ENCODE measurements at places on chromosomes 2 and 18.
A peak's percentile ranks its signal among the peaks of the same experiment; 100 is the strongest.

DNA sequence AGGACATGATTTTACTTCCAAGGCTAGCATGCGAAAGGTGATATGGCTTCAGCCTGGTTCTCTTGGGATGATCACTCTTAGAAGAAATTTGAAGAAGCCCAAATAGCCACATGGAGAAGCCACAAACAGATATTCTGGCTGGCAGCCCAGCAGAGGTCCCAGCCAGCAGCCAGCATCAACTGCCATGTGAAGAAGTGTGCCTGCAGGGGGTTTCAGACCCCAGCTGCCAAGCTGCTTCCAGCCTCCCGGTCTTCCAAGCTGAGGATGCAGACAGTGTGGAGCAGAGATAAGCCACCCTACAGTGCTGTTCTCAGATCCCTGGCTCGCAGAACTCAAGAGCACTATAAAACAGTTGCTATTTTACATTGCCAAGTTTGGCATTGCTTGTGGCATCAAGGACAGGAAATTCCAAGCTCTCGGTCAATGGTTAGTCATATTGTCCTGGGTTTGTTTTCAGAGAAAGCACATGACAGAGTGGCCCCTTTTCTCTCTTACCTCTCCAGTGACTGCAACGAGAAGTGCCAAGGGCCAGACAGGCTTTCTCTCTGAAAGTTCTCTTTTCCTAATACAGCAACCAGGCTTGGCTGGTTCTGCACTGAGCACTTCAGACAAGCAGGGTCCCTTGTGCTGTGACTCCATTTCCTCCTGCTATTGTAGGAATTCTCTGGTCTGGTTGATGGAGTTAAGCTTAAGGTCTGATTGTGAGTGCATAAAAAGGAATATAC lies 223.7 kb downstream of the ANKRD30B start:
- no peak for DNase-seq

- DNase-seq, result no peak
Observed at GRCh38 chr2:227720680-227721079, 2.9 kb upstream of the SLC19A3 start.

DNA sequence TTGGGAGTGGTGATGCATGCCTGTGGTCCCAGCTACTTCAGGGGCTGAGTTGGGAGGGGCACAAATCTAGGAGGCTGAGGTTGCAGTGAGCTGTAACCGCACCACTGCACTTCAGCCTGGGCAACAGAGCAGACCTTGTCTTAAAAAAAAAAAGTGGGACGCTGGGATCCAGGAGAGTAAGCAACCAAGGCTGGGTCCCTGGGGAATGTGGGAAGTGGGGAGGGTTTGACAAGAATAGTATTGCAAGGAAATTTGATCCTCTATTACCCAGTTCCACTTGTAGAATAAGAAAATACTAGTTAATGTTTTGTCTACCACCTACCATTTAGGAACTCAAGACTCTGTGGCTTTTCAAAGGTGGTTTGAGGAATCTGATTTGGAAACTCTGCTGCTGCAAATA lies 21.1 kb upstream of the DYTN start:
- no peak for DNase-seq

- no peak for DNase-seq
Observed at GRCh38 chr2:171102802-171103201, 57.9 kb downstream of the TLK1 start.

DNA sequence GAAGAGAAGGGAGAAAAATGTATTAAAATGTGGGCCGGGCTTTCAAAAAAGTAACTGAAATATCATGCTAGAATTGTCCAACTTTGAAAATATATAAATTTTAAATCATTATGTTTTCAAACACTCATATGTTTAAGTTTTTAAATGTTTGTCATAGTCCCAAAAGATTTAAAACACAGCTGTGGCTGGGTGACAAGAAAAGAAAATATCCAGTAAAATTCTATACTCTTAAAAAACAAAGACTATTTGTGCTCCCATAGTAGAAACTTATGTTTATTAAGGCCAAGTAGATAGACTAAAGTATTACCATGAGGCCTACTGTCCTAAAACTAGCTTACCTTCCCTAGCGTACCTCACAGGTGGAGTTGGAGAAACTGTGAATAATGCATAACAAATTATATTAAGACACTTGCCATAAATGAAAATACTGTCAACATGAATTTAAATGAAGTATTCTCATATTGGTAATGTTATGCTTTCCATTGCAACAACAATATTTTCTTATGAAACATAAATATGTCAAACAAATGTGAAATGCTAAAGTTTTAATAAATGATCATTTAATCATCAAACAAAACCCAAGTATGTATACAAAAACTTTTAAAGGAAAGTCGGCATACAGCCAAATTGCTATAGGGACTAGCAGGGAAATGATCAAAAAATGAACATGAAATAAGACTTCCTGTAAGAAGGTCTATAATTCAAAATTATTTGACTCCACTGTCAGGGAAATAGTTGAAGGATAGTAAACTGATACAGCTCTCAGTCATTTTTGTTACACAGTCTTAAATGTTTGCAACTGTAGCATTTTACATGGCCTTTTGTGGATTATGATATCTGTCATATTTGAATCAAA lies 13.4 kb downstream of the MEIS1 start:
- DNase-seq, result no peak

GRCh38 chr2:121005453-121005852 lies 269.8 kb downstream of the GLI2 start:
- no peak for DNase-seq

DNA sequence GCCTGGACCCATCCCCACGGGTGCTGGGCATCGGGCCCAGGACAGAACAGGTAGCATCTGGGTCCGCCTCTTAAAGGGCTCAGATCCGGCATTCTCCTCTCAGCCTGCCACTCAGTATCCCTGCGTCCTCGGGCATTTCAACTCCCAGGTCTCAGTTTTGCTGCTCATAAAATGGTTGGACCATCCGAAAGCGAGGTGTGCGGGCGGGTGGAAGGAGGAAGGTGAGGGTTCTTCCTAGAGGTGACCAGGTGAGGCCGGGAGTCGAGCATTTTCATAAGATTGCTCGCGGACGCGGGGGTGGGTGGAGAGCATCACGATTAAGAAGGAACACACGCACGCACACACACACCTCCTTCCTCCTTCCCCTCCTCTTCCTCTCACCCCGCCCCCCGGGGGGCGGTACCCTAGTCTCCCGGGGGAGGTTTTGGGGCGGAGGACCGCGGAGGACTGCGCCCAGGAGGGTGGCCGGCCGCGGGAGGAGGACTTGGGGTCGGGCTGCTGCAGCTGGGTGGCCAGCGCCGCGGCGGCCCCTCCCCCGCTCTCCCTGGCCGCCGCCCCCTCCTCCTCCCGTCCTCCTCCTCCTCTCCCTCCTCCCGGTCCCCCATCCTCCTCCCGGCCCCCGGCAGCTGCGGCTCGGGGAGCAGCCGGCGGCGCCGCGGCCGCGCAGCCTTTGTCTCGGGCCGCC lies 97.9 kb upstream of the GPR45 start:
- peak; percentile 8 for DNase-seq

DNA sequence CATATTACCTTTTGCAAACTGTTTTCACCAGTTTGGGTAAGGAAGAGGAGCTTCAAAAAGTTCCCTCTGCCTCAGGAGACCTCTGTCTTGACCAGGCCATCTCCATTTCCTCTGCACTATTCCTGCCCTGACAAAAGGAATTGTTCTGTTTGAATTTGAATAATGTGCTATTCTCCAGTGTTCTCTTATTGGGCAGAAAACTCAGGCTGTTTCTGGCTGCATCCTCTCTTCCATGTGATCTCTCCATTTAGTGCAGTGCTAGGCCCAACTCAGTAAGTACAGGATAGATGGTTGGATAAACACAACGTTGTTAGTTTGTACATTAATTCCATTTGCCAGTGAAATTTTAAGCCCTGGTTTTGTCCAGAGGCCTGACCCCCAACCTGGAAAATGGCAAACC lies 102.2 kb upstream of the CELF4 start:
- no peak for DNase-seq

- no peak for DNase-seq
Observed at GRCh38 chr2:63755965-63756364, 85.7 kb upstream of the UGP2 start.

- no peak for DNase-seq
Observed at GRCh38 chr2:55598056-55598795, 19.2 kb downstream of the PPP4R3B start.

DNA sequence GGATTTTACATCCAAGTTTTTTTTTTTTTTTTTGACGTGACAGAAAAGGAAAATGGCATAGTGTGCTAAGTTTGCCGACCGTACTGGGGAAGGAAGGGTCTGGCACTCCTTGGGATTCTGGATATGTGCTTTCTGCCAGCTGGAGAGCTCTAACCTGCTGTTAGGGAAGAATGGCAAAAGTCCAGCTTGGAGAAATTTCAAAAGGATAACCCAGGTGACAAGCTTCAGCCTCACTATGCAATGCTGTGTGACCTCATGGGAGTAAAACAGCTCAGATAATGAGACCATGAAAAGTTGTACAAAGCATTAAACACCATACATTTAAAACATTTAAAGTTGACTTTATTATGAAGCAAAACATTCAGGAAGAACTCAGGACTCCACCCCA lies 10.3 kb upstream of the GPR45 start:
- no peak for DNase-seq

DNA sequence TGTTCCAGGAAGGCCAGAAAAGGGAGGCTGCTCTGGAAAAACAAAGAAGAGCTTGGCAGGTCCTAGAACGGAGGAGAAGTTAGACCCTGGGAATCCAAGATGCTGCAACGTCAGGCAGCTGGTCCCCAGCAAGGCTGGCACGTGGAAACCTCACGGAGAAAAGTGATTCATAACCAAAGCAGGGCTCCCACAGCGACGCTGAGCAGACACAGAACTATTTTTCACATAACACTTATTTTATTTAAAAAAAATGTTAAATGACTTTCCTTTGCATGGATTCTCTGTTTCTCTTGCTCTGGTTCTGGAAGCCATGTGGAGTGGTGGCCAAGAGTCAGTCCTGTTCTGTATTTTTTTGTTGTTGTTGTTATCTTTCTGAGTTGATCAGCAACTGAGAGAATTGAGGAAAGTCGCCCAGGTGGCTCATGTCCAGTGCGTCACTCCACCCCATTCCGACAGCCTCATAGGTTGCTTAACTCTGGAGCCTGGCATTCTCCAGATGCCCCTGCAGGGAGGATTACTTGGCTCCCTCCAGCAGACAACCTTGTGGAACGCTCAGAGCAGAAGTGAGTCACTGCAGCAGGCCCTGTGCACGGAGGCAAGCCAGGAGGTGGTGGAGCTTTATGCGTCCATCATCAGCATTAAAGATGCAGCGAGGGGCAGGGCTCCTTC lies 229.9 kb upstream of the HDAC4 start:
- DNase-seq, result no peak

DNA sequence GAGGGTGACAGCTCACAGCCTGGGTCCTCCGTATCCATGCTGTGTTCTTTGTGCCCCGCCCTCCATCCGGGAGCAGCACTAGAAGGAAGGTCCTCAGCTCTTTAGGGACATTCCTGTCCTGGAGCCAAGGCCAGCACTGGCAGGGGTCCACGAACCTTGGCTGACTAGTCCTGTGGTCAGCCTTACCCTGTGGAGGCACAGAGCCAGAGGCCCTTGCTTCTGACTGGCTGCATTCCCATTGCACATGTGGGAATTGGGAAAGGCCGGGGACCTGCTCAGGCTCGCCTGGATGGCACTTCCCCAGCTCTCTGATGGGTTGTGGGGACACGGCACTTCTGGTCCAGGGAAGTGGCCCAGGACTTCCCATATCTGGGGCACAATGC lies 24.9 kb upstream of the RHOB start:
- no peak for DNase-seq
